ENCODE measurements at places on chromosomes 5 and 9. TPM values are rescaled to one million over a fixed set of nuclear protein-coding genes. Genes with fewer than 3 reads are reported as not detected.
A peak's percentile ranks its signal among the peaks of the same experiment; 100 is the strongest.

Gene LIX1
- not detected for total RNA-seq

DNA sequence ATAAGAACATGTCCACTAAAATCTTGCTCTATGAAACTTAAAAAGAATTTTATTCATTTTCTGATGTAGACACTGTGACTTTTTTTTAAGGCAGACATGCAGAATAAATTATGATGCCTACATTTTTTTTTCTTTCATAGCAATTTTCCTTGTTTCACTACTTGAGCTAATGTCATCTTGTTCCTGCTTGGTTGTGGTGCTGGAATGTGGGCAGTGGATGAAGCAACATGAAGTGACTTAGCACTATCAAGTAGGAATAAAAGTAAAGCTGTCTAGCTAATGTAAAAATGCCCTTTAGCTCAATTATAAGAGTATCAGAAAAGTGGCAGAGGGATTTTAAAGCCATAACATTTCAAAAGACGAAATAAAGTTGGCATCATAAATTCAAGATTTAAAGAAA is 191.0 kb downstream of the ADAMTS6 start:
- H3K36me3 ChIP-seq: no peaks in the 10 kb centered on the region
- H3K27me3 ChIP-seq: no peaks in the 10 kb centered on the region
- H3K27ac ChIP-seq: no peak overlapping the region
- H3K4me1 ChIP-seq: no peaks in the 10 kb centered on the region
- no peak overlapping the region for H3K4me3 ChIP-seq

DNA sequence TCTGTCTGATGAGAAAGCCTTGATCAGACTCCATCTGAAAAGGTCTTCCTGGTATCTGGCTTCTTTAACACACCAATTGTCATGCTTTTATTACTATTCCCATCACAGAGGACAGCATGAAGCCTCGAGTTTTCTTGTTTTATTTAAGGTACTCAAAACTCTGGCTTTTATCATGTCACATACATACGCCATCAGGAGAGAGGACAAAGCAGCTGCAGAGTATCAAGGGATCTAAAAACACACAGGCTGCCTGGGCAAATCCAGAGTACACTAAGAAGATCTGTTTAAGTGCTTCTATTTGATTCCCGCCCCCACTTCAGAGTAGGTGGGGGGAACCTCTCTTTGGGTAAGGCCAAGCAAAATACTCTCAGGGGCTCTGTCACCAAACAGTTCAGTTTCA is 277.2 kb downstream of the SPOCK1 start:
- H3K27me3 ChIP-seq: no peaks in the 10 kb centered on the region
- no peak for DNase-seq
- H3K4me1 ChIP-seq: peaks cover 9% of the 10 kb centered on the region
- no peaks in the 10 kb centered on the region for H3K36me3 ChIP-seq
- H3K4me3 ChIP-seq: no peak overlapping the region

Gene AFAP1L1
- 29.7 TPM for total RNA-seq

DNA sequence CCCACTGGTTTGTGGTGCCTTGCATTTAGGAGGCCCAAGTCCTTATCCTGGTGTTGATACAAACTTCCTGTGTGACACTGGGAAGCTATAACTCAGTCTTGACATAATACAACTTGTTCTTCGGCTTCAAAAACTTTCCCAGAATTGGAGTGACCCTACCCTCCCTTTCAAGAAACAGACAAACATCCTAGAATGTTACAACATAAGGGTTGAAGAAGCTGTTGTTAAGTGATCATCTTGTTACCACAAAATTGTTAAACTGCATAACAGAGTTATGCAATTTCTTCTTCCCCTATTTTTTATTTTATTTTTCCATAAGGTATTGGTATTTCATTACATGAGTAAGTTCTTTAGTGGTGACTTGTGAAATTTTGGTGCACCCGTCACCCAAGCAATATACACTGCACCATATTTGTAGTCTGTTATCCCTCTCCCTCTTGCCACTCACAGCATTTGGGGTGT is 21.3 kb downstream of the TLR4 start:
- no peak for DNase-seq
- H3K27me3 ChIP-seq: no peaks in the 10 kb centered on the region
- H3K4me3 ChIP-seq: no peak overlapping the region
- H3K27ac ChIP-seq: no peak overlapping the region
- H3K36me3 ChIP-seq: no peaks in the 10 kb centered on the region

- peak within 1 kb of the TSS; percentile 71 for H3K4me3 ChIP-seq
- H3K27me3 ChIP-seq: peaks cover 10% of the 10 kb centered on the region
- no peaks in the 10 kb centered on the region for H3K36me3 ChIP-seq
- H3K4me1 ChIP-seq: peaks cover 5% of the 10 kb centered on the region
Measured at GRCh38 chr5:113487781-113488644, at the start of gene MCC. Gene MCC, minus strand, starts transcription at chr5:113488453.

Gene PCDHGA10
- 0.86 TPM for total RNA-seq

Gene MAMDC2
- 1.9 TPM for total RNA-seq
